ENCODE measurements at places on chromosomes 7 and 10.
A peak's percentile ranks its signal among the peaks of the same experiment; 100 is the strongest.

DNA sequence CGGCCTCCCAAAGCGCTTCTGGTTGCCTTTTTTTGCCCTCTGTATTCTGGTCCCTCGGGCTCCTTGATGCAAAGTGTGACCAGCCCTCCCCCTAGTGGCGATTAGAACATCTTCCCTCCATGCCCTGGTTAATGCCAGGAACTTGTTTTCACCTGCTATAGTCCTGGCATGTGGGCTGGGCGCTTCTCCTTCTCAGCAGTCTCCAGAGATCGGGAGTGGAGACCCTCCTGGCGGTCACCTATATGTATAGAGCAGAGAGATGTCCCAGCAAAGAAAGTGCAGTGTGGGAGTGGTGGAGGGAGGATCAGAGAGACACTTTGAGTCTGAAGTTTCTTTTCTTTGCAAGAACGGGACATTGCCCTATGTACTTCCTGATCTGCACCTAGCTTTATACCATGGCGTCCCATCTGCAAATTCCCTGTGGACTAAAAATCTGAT lies 264.1 kb downstream of the OTUD1 start:
- DNase-seq = no peak

DNA sequence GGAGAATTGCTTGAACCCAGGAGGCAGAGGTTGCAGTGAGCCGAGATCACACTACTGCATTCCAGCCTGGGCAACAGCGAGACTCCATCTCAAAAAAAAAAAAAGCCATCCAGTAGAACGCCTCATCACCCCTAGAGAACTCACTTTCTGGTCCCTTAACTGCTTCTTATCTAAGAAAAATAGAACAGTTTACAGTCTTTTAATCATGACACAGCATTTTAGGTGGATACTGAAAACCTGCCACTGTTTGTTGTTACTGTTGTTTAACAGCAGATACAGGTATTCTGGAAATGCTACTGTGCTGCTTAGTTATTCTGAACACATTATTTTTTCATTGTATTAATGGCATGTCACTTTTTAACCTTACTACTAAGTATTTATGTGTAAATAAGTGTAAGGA lies 624.3 kb upstream of the GHITM start:
- DNase-seq = no peak

DNA sequence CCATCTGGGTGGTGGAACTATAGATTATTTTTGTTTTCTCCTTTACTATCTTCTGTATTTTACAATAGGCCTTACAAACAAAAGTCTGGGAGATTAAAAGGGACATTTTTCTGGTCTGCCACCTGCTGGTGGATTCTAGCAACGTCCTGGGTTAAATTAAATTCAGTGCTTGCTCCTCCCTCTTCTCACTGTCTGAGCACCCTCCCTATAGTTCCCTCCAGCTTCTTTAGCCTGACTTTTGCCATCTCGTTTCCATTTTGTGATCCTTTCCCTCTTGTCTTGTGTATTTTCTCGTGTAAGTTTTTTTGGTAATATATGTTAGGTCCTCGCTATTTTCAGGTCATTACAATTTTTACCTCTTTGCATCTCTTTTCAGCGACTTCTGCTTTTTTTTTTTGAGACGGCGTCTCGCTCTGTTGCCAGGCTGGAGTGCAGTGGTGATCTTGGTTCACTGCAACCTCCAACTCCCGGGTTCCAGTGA lies 16.1 kb downstream of the ANKRD16 start:
- DNase-seq = peak; percentile 46

- DNase-seq = no peak
Measured at GRCh38 chr10:3876350-3876962, 91.4 kb upstream of the KLF6 start.

GRCh38 chr7:464454-465401 lies 54.9 kb downstream of the PDGFA start:
- DNase-seq = no peak
